CD4-positive, alpha-beta T cell (primary cell): ENCODE measurements at places on chromosomes 11 and 22. TPM values are rescaled to one million over a fixed set of nuclear protein-coding genes. Genes with fewer than 3 reads are reported as not detected.

Gene PAX6
- not detected for total RNA-seq

Gene ZW10
- total RNA-seq = 2.2 TPM

Gene TMEM25
- 18.5 TPM for total RNA-seq

Gene TRIM6
- not detected for total RNA-seq

Gene RAB38
- 0.44 TPM for total RNA-seq

Gene KCNK4
- not detected for total RNA-seq

Gene RBMXL2
- total RNA-seq = not detected

DNA sequence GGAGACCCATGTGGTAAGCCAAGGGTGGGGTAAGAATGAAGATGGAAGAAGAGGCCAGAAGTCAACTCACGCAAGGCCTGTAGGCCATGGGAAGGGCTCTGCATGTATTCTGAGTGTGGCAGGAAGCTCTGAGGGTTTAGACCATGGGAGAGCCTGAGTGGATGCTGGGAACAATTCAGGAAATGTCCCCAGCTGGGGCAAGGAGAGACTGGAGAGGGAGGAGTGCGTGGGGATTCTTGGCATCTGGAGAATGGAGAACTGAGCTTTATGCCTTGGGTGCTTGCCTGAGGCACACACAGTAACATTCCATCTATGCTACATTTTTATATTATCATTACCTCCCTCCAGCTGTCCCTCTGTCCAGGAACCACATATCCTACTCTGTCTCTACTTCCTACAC, 50.4 kb upstream of the CD82 start:
- DNase-seq = no peak

- DNase-seq = no peak
Measured at GRCh38 chr22:49240472-49240871, 587.2 kb downstream of the BRD1 start.

GRCh38 chr11:125221461-125221860, 56.9 kb downstream of the PKNOX2 start:
- DNase-seq = no peak

- DNase-seq = no peak
Measured at GRCh38 chr11:110027627-110028371, 65.4 kb upstream of the ZC3H12C start.

GRCh38 chr11:3160252-3161031, 4.7 kb downstream of the OSBPL5 start:
- no peak for DNase-seq

GRCh38 chr11:20407344-20407743, 19.8 kb downstream of the PRMT3 start:
- DNase-seq = no peak

- DNase-seq = no peak
Measured at GRCh38 chr11:11396301-11397035, 43.4 kb upstream of the CSNK2A3 start.

DNA sequence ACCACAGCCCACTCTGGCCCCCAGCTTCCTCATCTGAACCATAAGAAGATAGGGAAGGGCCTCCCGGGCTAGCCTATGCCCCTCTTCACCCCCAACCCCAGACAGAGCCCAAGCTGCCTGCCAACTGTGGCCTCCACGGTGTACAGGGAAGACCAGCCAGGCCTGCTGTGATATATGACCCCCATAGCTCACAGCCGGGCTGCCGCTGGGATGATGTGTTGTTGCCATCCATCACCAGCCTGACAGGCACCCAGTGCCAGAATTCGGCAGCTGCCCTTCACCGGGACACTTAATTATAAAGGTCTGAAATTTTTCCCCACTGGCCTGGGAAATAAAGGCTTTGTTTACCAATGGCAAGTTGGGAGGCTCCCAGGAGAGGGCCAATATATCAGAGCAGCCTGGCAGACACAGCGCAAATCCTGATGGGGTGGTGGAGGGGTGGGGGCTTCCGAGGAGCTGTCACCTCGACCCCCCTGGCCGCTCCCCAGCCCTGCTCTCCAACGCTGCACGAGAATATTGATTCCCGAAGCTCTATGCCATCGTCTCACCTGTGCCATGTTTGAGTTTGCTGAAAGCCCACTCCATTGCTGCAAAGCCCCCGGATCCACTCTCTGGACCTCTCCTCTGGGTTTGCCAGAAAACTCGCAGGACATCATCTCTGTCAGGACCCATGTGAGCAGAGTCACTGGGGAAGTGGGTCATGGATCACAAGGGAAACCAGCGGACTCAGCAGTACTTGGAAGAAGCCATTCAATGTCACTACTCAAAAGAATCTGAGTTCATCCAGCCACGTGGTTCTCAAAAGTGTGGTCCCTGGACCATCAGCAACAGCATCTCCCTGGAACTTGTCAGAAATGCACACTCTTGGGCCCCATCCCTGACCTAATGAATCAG, 296.9 kb downstream of the MN1 start:
- no peak for DNase-seq

GRCh38 chr11:20518323-20518834, 81.0 kb upstream of the SLC6A5 start:
- DNase-seq = no peak

GRCh38 chr22:22181341-22181850, 63.2 kb upstream of the VPREB1 start:
- DNase-seq = no peak

GRCh38 chr11:72222106-72222891, 2.3 kb upstream of the INPPL1 start:
- no peak for DNase-seq

- DNase-seq = no peak
Measured at GRCh38 chr11:78812513-78813293, 238.0 kb upstream of the NARS2 start.

- no peak for DNase-seq
Measured at GRCh38 chr11:76603202-76603601, 67.3 kb downstream of the LRRC32 start.

GRCh38 chr22:47633111-47633510, 870.7 kb downstream of the TBC1D22A start:
- no peak for DNase-seq

- DNase-seq = no peak
Measured at GRCh38 chr11:120363436-120363835, 27.2 kb downstream of the ARHGEF12 start.

GRCh38 chr11:16911658-16912057, 102.6 kb downstream of the PLEKHA7 start:
- no peak for DNase-seq
